ENCODE measurements at places on chromosomes 16 and 17.

- peaks cover 19% of the 10 kb centered on the region for H3K4me1 ChIP-seq
- H3K36me3 ChIP-seq = no peaks in the 10 kb centered on the region
- peak overlapping the region; percentile 36 for H3K4me3 ChIP-seq
- no peak for DNase-seq
- peaks cover 70% of the 10 kb centered on the region for H3K27me3 ChIP-seq
Observed at GRCh38 chr16:84367750-84368307, 509 bp upstream of the ATP2C2 start.

- peak overlapping the region; percentile 92 for H3K4me3 ChIP-seq
- H3K4me1 ChIP-seq = peaks cover 61% of the 10 kb centered on the region
- H3K36me3 ChIP-seq = peaks cover 32% of the 10 kb centered on the region
- peaks cover 29% of the 10 kb centered on the region for H3K27me3 ChIP-seq
Observed at GRCh38 chr17:50200457-50201275, 765 bp downstream of the COL1A1 start.

- H3K4me1 ChIP-seq = peaks cover 11% of the 10 kb centered on the region
- peaks cover 26% of the 10 kb centered on the region for H3K36me3 ChIP-seq
- DNase-seq = no peak
Observed at GRCh38 chr17:72710202-72710601, 382.3 kb downstream of the SLC39A11 start.

- no peaks in the 10 kb centered on the region for H3K36me3 ChIP-seq
- no peak overlapping the region for H3K27ac ChIP-seq
- no peak overlapping the region for H3K4me3 ChIP-seq
Observed at GRCh38 chr16:85151603-85152413, 39.5 kb upstream of the CIBAR2 start.

DNA sequence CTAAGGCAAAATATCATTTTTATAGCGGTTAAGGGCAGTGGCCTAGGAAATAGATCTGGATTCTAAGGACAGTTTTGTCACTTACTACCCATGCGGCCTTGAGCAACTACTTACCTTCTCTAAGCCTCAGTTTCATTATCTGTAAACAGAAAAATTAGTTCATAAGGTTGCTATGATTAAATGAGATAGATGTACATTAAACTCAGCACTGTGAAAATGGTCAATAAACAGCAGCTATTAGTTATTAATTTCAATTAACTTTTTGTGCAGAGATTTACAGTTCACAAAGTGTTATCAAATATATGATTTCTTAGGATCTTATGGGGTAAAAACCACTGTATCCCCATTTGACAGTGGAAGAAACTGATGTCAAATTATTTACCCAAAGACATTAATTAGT lies 135.5 kb upstream of the CORO6 start:
- H3K4me3 ChIP-seq = no peak overlapping the region
- H3K27me3 ChIP-seq = peaks cover 25% of the 10 kb centered on the region
- peaks cover 16% of the 10 kb centered on the region for H3K4me1 ChIP-seq
- no peaks in the 10 kb centered on the region for H3K36me3 ChIP-seq
- H3K27ac ChIP-seq = no peak overlapping the region

Measured in nephron progenitor cell (in vitro differentiated cells).